Activated naive CD8-positive, alpha-beta T cell treated with anti-CD3 and anti-CD28 coated beads for 36 hours (primary cell): ENCODE measurements at places on chromosomes 1 and 21.
A peak's percentile ranks its signal among the peaks of the same experiment; 100 is the strongest.

DNA sequence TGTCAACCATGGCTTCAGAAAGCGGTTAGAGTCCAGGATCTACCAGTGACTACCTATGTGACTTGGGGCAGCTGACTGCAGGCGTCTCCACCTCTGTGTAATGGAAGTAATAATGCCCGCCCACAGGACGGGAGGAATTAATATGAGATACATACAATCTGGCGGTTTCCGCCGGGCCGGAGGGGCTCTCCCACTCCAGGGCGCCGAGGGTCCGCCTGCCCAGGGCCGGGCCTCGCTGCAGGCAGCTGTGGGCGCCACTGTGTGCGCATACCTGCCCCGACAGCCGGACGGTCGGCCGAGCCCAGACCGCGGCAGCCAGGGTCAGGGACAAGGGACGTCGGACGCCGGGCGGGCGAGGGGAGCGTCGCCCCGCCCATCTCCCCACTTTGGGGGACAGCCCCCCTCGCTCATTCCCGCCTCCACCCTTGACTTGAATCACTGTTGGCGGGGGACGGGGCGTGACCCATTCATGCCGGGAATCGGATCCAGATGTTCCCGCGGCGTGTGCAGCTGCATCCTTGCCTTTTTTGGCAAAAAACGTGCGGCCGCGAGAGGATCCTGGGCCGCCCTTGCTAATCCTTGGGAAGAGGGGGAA, 6.0 kb upstream of the SF3A3 start:
- H3K27ac ChIP-seq, result peak overlapping the region; percentile 84
- H3K4me3 ChIP-seq, result peak overlapping the region; percentile 72
- DNase-seq, result peak; percentile 57
- H3K36me3 ChIP-seq, result peaks cover 20% of the 10 kb centered on the region

DNA sequence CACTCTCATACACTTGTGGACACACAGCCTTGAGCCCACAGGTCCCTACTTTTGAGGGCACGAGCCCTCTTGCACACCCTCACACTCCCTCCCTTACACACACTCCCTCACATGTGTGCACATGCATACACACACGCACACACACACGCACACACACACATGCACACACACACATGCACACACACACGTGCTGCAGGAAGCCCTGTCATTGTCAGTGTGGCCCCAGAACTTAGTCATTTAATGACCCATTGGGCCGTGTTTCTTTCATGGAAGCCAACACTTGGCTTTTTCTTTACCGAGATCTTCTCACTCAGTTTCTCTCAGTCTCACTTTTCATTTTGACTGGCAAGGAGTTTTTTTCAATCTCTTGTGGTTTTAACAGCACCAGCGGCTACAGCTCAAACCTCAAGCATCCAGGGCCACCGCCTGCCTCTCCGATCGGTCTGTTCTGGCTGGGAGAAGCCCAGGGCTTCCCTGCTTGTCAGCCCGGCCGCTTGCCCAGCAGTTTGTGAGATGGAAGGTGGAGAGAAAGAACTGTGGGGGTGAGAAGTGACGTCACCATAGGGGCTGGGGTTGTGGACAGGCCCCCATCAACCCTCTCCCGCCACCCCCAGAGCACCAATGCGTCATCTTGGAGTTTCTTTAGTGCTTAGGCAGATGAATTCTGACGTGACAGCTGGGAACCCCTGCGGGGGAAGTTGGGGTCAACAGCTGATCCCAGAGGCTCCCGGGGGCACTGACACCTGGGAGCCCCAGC, 15.8 kb upstream of the TNFRSF8 start:
- H3K36me3 ChIP-seq, result no peaks in the 10 kb centered on the region
- H3K4me1 ChIP-seq, result peaks cover 7% of the 10 kb centered on the region
- peaks cover 18% of the 10 kb centered on the region for H3K27me3 ChIP-seq
- no peak overlapping the region for H3K27ac ChIP-seq
- H3K4me3 ChIP-seq, result no peak overlapping the region
- peak; percentile 80 for DNase-seq

GRCh38 chr1:107877092-107877491, 87.9 kb downstream of the VAV3 start:
- H3K27ac ChIP-seq, result no peak overlapping the region
- H3K27me3 ChIP-seq, result no peaks in the 10 kb centered on the region
- H3K36me3 ChIP-seq, result peaks cover 18% of the 10 kb centered on the region
- H3K4me3 ChIP-seq, result no peak overlapping the region
- H3K4me1 ChIP-seq, result peaks cover 39% of the 10 kb centered on the region

GRCh38 chr1:207933205-207933800, 22.4 kb upstream of the CD34 start:
- H3K4me3 ChIP-seq, result no peak overlapping the region
- H3K27ac ChIP-seq, result no peak overlapping the region
- no peaks in the 10 kb centered on the region for H3K27me3 ChIP-seq
- H3K36me3 ChIP-seq, result no peaks in the 10 kb centered on the region
- no peaks in the 10 kb centered on the region for H3K4me1 ChIP-seq
- no peak for DNase-seq

DNA sequence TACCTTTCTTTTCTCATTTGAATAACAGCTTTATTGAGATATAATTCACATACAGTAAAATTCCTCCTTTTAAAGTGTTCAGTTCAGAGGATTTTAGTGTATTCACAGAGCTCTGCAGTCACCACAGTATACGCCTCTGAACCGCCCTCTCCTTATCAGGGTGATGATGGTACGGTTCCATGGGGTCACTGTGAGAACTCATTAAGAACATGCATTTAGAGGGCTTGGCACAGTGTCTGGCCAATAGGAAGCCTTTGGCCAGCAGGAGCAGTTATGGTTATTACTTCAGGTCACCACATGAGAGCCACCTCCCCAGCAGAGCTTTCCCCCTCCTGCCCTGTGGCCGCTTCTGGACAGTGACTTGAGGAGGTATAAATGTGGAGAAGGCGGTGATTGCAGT, 27.3 kb downstream of the KCNQ4 start:
- peaks cover 15% of the 10 kb centered on the region for H3K4me1 ChIP-seq
- DNase-seq, result no peak
- H3K4me3 ChIP-seq, result no peak overlapping the region
- H3K27me3 ChIP-seq, result no peaks in the 10 kb centered on the region

DNA sequence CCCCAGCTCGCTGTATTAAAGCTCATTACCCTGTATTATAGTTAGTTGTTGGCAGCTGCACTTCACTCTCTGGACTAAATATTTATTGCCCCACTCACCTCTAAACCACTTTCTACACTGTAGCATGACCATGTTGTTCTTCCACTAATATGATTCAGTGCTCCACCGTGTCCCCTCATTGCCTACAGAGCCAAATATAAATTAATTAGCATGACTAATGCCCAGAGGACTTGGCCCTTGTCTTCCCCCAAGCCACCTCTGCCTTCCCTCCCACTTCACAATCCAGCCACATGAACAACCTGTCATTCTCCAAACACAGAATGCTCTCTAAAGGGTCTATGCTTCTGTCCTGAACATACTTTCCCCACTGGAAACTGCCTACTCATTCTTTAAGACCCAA, 276.5 kb downstream of the PLPP3 start:
- no peaks in the 10 kb centered on the region for H3K27me3 ChIP-seq
- H3K36me3 ChIP-seq, result no peaks in the 10 kb centered on the region
- no peaks in the 10 kb centered on the region for H3K4me1 ChIP-seq
- H3K4me3 ChIP-seq, result no peak overlapping the region
- DNase-seq, result no peak
- H3K27ac ChIP-seq, result no peak overlapping the region

DNA sequence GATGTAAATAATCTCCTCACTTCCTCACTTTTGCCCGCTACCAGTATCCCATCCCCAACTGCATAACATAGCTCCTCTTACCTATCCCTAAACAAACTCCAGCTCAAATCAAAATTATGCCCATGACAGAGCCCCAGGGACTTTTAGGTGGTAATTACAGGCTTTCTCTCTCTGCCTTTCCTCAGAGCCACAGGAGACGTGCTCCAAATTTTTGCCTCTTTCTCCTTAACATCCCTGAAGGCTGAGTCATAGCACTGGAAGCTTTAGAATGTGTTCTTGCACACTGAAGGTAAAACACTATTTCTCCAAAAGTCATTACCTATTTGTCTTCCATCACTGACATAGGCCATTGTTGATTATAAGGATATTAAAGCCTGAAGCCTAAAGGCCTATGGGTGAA, 263.5 kb upstream of the PLD5 start:
- H3K36me3 ChIP-seq, result no peaks in the 10 kb centered on the region
- no peak overlapping the region for H3K4me3 ChIP-seq
- peaks cover 12% of the 10 kb centered on the region for H3K27me3 ChIP-seq
- no peak overlapping the region for H3K27ac ChIP-seq
- DNase-seq, result no peak
- H3K4me1 ChIP-seq, result no peaks in the 10 kb centered on the region

GRCh38 chr1:107481756-107482384, 341.0 kb downstream of the NTNG1 start:
- H3K36me3 ChIP-seq, result no peaks in the 10 kb centered on the region
- no peak overlapping the region for H3K27ac ChIP-seq
- no peak for DNase-seq
- peaks cover 3% of the 10 kb centered on the region for H3K4me1 ChIP-seq
- no peak overlapping the region for H3K4me3 ChIP-seq

GRCh38 chr1:226577401-226578180, 29.0 kb downstream of the STUM start:
- no peaks in the 10 kb centered on the region for H3K27me3 ChIP-seq
- no peaks in the 10 kb centered on the region for H3K36me3 ChIP-seq
- H3K27ac ChIP-seq, result no peak overlapping the region
- no peak overlapping the region for H3K4me3 ChIP-seq
- DNase-seq, result no peak

GRCh38 chr1:95742591-95743089, 508.6 kb downstream of the RWDD3 start:
- H3K36me3 ChIP-seq, result no peaks in the 10 kb centered on the region

DNA sequence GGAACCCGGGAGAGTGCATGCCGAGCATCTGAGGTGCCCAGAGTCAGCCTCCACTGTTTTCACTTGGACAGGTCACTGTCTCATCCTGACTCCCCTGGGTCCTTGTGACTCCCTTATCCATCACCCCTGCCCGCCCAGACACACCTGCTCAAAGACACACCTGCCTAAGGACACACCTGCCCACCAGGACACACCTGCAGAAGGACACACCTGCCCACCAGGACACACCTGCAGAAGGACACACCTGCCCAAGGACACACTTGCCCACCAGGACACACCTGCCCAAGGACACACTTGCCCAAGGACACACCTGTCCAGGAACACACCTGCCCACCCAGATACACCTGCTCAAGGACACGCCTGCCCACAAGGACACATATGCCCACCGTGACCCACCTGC, 70.8 kb upstream of the ARHGEF16 start:
- DNase-seq, result no peak
- no peak overlapping the region for H3K4me3 ChIP-seq
- H3K27me3 ChIP-seq, result peaks cover 3% of the 10 kb centered on the region
- no peaks in the 10 kb centered on the region for H3K4me1 ChIP-seq

- H3K4me3 ChIP-seq, result no peak overlapping the region
- no peaks in the 10 kb centered on the region for H3K4me1 ChIP-seq
- no peak for DNase-seq
- H3K36me3 ChIP-seq, result no peaks in the 10 kb centered on the region
Observed at GRCh38 chr1:4851385-4852065, 197.1 kb downstream of the AJAP1 start.

GRCh38 chr1:41547781-41548560, 63.5 kb upstream of the EDN2 start:
- no peak overlapping the region for H3K27ac ChIP-seq
- DNase-seq, result no peak

- peaks cover 2% of the 10 kb centered on the region for H3K4me1 ChIP-seq
- no peak for DNase-seq
- no peak overlapping the region for H3K27ac ChIP-seq
- no peaks in the 10 kb centered on the region for H3K36me3 ChIP-seq
- peaks cover 36% of the 10 kb centered on the region for H3K27me3 ChIP-seq
Observed at GRCh38 chr1:164563721-164564360, 4.9 kb downstream of the PBX1 start.

GRCh38 chr1:21823206-21823979, 11.3 kb downstream of the LDLRAD2 start:
- no peak overlapping the region for H3K27ac ChIP-seq
- no peaks in the 10 kb centered on the region for H3K27me3 ChIP-seq
- no peak overlapping the region for H3K4me3 ChIP-seq
- no peak for DNase-seq

GRCh38 chr1:29275435-29275834, 39.1 kb downstream of the PTPRU start:
- no peak overlapping the region for H3K4me3 ChIP-seq
- peaks cover 24% of the 10 kb centered on the region for H3K27me3 ChIP-seq
- no peak for DNase-seq
- H3K4me1 ChIP-seq, result no peaks in the 10 kb centered on the region

- H3K36me3 ChIP-seq, result no peaks in the 10 kb centered on the region
- no peak overlapping the region for H3K4me3 ChIP-seq
- no peak overlapping the region for H3K27ac ChIP-seq
- DNase-seq, result no peak
- H3K27me3 ChIP-seq, result no peaks in the 10 kb centered on the region
Observed at GRCh38 chr1:4058706-4059105, 158.6 kb upstream of the C1orf174 start.

GRCh38 chr1:205069371-205070125, 14.7 kb downstream of the TMEM81 start:
- DNase-seq, result no peak
- H3K4me1 ChIP-seq, result no peaks in the 10 kb centered on the region
- H3K27me3 ChIP-seq, result no peaks in the 10 kb centered on the region
- H3K27ac ChIP-seq, result no peak overlapping the region
- no peak overlapping the region for H3K4me3 ChIP-seq
- no peaks in the 10 kb centered on the region for H3K36me3 ChIP-seq

DNA sequence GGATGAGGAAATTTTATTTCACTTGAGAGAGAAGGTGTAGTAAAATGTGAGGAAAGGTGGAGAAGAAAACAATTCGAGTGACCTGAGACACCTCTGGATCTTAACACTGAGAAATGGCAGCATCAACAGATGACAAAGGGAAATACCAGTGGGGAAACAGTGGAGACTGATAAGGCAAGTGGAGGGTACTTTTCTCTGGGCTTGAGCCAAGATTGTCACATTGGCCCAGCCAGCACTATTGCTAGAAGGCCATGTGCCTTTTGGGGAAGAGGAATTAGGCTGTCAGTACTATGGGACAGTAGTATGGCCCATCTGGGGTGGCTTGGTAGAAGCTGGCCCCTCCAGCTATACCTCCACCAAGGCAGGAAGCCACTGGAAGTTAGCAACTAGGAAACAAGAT, 8.4 kb downstream of the SYPL2 start:
- DNase-seq, result no peak
- no peak overlapping the region for H3K4me3 ChIP-seq

DNA sequence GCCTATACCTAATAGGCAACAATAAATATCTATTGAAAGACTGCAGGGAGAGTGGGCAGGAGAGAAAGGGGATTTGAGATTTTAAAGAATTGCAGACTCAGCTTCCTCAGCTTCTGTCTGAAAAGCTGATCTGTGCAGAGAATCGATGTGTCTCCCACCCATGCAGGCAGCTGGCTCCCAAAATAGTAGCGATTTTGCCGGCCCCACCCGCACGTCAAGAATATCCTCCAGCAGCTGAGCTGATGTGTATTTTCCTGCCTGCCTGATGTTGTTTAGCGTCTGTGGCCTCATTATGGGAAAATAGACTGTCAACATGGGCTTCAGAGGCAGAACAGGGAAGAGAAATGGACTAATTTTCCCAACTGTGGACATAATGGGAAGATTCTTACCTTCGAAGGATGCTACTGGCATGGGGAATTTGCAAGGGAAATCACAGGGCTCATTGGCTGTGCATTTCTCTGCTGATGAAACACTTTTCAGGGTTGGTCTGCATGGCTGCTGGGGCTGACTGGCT, 699.8 kb downstream of the PTPRU start:
- DNase-seq, result no peak
- H3K4me3 ChIP-seq, result no peak overlapping the region
- no peak overlapping the region for H3K27ac ChIP-seq
- no peaks in the 10 kb centered on the region for H3K36me3 ChIP-seq
- H3K4me1 ChIP-seq, result no peaks in the 10 kb centered on the region

- H3K27ac ChIP-seq, result no peak overlapping the region
- no peaks in the 10 kb centered on the region for H3K27me3 ChIP-seq
- no peaks in the 10 kb centered on the region for H3K4me1 ChIP-seq
- H3K4me3 ChIP-seq, result no peak overlapping the region
- no peaks in the 10 kb centered on the region for H3K36me3 ChIP-seq
Observed at GRCh38 chr1:163535807-163536206, 214.1 kb downstream of the NUF2 start.
